ENCODE measurements at places on chromosomes 11 and 22. TPM values are rescaled to one million over a fixed set of nuclear protein-coding genes. Genes with fewer than 3 reads are reported as not detected.

Gene EHD1
- total RNA-seq, result 86.5 TPM

Gene KIF18A
- 6.7 TPM for total RNA-seq

Gene MRGPRE
- total RNA-seq, result not detected

Gene MISFA
- total RNA-seq, result 0.36 TPM

Gene TOLLIP
- 43.6 TPM for total RNA-seq

Gene BAIAP2L2
- 0.32 TPM for total RNA-seq

Gene RFPL2
- not detected for total RNA-seq

Gene CADM1
- total RNA-seq, result 26.1 TPM

Gene OR5P2
- not detected for total RNA-seq

Gene MS4A15
- not detected for total RNA-seq

Gene OSBP2
- 2.9 TPM for total RNA-seq

Gene PATE2
- total RNA-seq, result not detected

Gene NECTIN1
- 2.6 TPM for total RNA-seq

Gene OR52E8
- total RNA-seq, result not detected

Gene VSIG10L2
- 0.36 TPM for total RNA-seq

Gene CHRM1
- not detected for total RNA-seq

Gene SLC22A25
- total RNA-seq, result not detected

Gene SYVN1
- 21.4 TPM for total RNA-seq
